ENCODE measurements at places on chromosomes 2 and 18.

GRCh38 chr2:16726147-16726546, 60.5 kb upstream of the CYRIA start:
- no peak overlapping the region for H3K4me3 ChIP-seq
- H3K27ac ChIP-seq = no peak overlapping the region
- no peaks in the 10 kb centered on the region for H3K36me3 ChIP-seq
- DNase-seq = no peak
- no peaks in the 10 kb centered on the region for H3K4me1 ChIP-seq
- H3K27me3 ChIP-seq = no peaks in the 10 kb centered on the region

GRCh38 chr2:227864161-227864756, 7.2 kb upstream of the DAW1 start:
- H3K4me1 ChIP-seq = peaks cover 5% of the 10 kb centered on the region
- H3K36me3 ChIP-seq = no peaks in the 10 kb centered on the region
- H3K4me3 ChIP-seq = no peak overlapping the region
- H3K27ac ChIP-seq = no peak overlapping the region

GRCh38 chr18:79816981-79817606, 19.4 kb downstream of the KCNG2 start:
- no peak overlapping the region for H3K27ac ChIP-seq
- DNase-seq = peak; percentile 20
- H3K36me3 ChIP-seq = no peaks in the 10 kb centered on the region
- peaks cover 6% of the 10 kb centered on the region for H3K27me3 ChIP-seq
- no peaks in the 10 kb centered on the region for H3K4me1 ChIP-seq

DNA sequence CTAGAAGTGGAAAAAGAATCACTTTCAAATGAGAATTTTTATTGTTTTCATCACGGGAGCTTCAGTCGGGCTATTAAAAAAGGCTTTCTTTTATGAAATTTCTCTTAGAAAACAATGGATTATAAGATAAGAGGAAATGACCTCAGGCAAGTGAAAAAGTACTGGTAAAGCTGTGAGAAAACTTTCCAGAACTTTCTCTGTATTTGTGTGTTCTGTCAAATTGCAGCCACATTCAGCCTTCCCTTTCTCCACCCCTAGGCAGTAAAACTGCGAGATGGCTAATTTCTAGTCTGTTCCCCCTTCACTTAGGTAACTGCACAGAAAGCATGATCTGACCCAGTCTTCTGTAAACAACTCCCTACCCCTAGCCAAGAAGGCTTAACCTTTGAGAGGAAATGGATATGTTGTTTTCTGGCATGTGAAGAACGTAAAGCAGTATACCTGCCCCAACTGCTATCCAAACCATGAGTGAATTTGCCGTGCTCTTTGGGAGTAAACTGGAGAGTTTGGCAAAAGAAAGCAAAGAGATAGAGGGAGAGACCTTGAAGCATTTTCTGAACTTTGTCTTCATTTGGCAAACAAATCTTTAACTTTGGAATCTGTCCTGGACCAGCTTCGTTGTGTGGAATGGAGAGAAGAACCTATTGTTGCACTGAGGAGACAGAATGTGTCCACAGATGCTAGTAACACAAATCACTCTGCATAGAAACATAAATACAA, 105.4 kb downstream of the ETAA1 start:
- no peak for DNase-seq
- no peaks in the 10 kb centered on the region for H3K27me3 ChIP-seq
- H3K4me3 ChIP-seq = no peak overlapping the region
- no peaks in the 10 kb centered on the region for H3K36me3 ChIP-seq

DNA sequence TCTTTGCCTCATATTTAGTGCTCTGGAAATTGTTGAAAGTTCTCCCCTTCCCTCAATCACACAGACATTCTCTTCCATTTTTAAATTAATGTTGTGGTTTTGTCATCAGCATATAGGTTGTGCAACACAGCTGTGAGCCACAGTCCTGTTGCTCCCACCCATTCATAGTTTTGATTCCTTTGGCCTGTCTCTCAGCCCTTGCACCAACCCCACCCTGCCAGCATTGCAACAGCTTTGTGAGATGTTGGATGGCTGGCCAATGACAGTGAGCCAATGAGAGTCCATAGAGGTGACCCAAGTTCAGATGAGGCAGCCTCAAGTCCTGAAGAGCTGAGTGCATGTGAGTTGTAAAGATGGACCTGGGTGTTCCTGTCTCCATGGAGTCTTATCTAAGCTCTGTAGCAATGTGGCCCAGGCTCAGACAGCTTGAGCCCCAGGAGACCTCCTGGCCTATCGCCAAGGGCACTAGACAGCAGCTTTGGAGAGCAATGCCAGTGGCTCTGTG, 775.5 kb downstream of the RNF144A start:
- H3K27me3 ChIP-seq = no peaks in the 10 kb centered on the region
- no peaks in the 10 kb centered on the region for H3K36me3 ChIP-seq
- no peak overlapping the region for H3K4me3 ChIP-seq

DNA sequence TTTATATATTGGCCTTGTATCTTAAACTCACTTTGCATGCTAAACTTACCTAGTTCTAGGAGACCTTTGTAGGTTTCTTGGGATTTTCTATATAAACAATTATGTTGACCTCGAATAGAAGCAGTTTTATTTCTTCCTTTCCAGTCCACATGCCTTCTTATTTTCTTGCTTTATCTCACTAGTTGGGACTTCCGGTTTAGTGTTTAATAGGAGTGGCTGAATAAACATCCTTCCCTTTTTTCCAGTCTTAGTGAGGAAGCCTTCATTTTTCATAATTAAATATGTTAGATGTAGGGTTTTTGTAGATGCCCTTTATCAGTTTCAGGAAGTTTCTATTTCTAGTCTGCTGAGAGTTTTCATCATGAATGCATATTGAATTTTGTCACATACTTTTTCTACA, 347.3 kb upstream of the HNRNPA3 start:
- no peaks in the 10 kb centered on the region for H3K27me3 ChIP-seq
- no peaks in the 10 kb centered on the region for H3K4me1 ChIP-seq
- H3K36me3 ChIP-seq = no peaks in the 10 kb centered on the region
- H3K4me3 ChIP-seq = no peak overlapping the region
- H3K27ac ChIP-seq = no peak overlapping the region
- no peak for DNase-seq

GRCh38 chr2:20496942-20497341, 50.1 kb downstream of the RHOB start:
- H3K27me3 ChIP-seq = no peaks in the 10 kb centered on the region
- H3K36me3 ChIP-seq = no peaks in the 10 kb centered on the region

- H3K27me3 ChIP-seq = peaks cover 4% of the 10 kb centered on the region
- no peaks in the 10 kb centered on the region for H3K36me3 ChIP-seq
- peaks cover 6% of the 10 kb centered on the region for H3K4me1 ChIP-seq
- DNase-seq = no peak
These were observed 84.9 kb downstream of the MALT1 start for GRCh38 chr18:58756148-58756547.

GRCh38 chr2:168734199-168734760, 68.2 kb upstream of the NOSTRIN start:
- peaks cover 4% of the 10 kb centered on the region for H3K4me1 ChIP-seq
- DNase-seq = no peak
- no peak overlapping the region for H3K4me3 ChIP-seq

DNA sequence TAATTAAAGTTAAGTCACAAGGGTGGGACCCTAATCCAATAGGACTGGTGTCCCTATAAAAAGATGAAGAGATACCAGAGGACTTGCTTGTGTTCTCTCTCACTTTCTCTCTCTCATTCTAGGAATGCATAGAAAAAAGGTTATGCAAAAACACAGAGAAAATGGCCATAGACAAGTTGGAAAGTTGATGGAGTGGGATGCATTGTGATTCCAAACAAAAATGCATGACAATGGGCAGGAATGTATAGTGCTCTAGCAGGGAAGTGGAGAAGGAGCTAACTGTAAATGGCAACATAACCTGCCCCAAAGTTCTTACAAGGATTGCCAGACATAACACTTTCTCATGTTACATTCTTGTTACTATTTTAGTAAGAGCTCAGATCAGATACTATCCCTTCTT, 301.6 kb upstream of the LRATD1 start:
- H3K27ac ChIP-seq = no peak overlapping the region
- H3K27me3 ChIP-seq = no peaks in the 10 kb centered on the region
- DNase-seq = no peak
- no peaks in the 10 kb centered on the region for H3K4me1 ChIP-seq

- no peaks in the 10 kb centered on the region for H3K4me1 ChIP-seq
- no peak overlapping the region for H3K4me3 ChIP-seq
- H3K27me3 ChIP-seq = no peaks in the 10 kb centered on the region
- H3K27ac ChIP-seq = no peak overlapping the region
These were observed 86.9 kb downstream of the LRRC30 start for GRCh38 chr18:7317804-7318231.

- peak; percentile 90 for DNase-seq
- no peak overlapping the region for H3K27ac ChIP-seq
- H3K4me3 ChIP-seq = no peak overlapping the region
- no peaks in the 10 kb centered on the region for H3K36me3 ChIP-seq
- no peaks in the 10 kb centered on the region for H3K27me3 ChIP-seq
These were observed 63.4 kb downstream of the ZCCHC2 start for GRCh38 chr18:62586151-62586774.

DNA sequence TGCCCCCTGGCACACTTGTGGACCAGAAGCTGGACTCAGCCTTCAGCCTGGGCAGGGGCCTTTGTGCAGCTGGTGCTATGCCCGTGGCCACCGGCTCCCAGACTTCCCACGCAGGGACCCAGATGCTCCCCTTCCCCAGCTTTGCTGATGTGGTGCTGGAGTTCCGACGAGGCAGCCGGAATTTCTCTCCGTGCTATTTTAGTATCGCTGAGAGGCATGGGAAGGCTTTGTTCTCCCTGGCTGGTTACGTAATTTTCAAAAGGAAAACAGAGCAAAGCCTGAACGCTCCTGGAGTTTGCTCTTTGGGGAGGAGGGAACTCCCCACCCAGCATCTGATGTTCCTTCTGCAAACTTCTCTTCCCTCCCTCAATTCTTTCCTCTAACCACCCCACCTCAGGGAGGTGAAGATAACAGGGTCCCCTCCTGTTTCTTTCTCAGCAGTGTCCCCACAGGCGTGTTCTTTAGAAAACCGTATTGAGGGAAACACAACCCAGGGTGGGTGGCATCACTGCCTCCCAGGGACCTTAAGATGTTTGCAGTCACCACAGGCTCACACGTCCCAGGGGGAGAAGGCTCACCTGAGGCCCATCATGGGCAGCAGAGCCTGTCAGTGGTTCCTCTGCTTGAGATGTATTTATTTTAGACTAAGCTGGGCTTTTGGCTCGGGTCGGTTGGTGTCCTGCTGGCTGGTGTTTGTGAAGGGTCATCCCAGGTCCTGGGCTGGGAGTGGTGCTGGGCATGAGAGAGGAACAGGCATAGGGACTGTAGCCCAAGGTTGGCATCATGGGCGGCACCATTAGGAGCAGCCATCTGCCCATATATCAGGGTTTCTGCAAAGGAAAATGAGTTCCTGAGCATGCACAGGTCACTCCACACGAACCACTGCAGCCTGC, 95.0 kb downstream of the MAPK4 start:
- H3K4me1 ChIP-seq = no peaks in the 10 kb centered on the region
- H3K27me3 ChIP-seq = no peaks in the 10 kb centered on the region
- no peak for DNase-seq

DNA sequence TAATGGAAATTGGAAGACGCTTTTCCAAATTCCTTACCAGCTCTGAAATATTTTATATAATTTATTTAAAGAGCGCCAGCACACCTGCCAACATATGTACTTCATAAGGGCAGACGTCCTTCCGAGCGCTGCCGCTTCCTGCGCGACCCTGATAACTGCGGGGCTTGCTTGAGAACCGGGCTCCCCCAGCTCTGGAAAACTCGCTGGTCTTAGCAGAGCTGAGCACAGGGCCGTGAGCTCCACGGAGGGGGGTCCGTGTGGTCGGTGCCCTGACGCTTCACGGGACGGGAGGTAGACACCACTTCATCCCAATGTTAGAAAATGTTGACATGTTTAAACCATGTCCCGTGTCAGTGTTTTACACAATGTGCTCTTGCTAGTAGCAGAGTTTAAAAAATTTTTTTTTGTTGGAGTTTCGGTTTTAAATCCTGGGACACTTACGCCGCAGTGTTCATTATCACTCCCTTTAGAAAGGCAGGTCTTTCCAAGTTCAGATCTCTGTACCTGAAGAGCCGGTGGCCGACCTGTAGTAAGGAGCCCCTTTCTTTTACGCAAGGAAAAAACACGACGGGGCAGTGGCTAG, 1.6 kb downstream of the NFATC1 start:
- H3K27me3 ChIP-seq = peaks cover 55% of the 10 kb centered on the region
- no peaks in the 10 kb centered on the region for H3K4me1 ChIP-seq
- DNase-seq = no peak
- H3K36me3 ChIP-seq = no peaks in the 10 kb centered on the region
- H3K27ac ChIP-seq = no peak overlapping the region

DNA sequence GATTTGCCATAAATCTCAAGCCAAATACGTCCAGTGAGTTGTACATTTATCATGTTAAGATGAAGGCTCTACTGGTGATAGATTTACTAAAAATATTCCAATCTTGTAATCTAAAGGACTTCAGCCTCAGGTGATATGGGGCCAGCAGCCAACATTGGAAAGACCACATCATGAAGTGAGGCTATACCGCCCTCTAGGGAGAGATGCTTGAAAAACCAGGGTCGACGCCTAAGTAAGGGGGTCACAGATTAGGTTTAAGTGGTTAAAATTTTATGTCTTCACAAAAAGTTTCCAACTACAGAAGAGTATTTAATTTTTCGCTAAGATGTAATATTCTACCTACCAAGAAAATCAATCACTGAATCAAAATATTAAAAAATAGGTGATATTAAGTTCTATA, 33.3 kb downstream of the DOCK10 start:
- H3K27me3 ChIP-seq = no peaks in the 10 kb centered on the region
- no peak overlapping the region for H3K4me3 ChIP-seq
- peak; percentile 76 for DNase-seq
- peaks cover 3% of the 10 kb centered on the region for H3K4me1 ChIP-seq
- H3K36me3 ChIP-seq = no peaks in the 10 kb centered on the region

GRCh38 chr2:230502593-230502992, 86.6 kb downstream of the SP100 start:
- no peaks in the 10 kb centered on the region for H3K27me3 ChIP-seq
- no peak overlapping the region for H3K4me3 ChIP-seq
- no peaks in the 10 kb centered on the region for H3K4me1 ChIP-seq
- DNase-seq = no peak
- H3K27ac ChIP-seq = no peak overlapping the region
- no peaks in the 10 kb centered on the region for H3K36me3 ChIP-seq

DNA sequence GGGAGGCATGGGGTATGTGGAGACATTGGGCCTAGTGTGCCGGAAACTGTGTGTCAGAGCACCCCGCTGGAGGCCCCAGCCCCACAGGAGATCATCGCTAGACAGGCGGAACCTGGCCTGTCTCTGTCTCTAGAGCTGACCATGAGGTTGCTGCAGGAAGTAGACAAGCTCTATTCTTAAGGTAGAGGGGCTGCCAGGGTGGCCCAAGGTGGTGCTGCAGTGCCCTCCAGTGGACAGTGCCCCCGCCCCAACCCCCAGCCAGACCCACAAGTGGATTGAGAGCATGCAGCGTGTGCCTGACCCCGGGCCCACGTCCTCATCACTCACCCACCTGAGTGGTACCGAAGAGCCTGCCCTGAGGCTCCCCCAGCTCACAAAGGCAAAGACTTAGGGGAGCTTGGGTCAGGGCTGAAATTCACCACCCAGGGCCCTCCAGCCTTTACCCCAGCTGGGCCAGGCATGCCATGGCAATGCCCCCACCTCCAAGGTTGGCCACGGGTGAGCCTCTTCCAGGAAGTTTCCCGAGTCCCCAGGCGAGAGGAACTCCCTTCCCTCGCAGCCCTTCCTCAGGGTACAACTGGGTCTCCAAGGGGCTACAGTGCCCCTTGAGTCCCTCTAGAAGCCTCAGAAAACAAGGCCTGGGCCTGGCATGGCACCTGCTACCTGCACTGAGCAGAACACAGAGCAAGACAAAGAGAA, 155.0 kb downstream of the TTC32 start:
- H3K27me3 ChIP-seq = no peaks in the 10 kb centered on the region
- peak; percentile 92 for DNase-seq
- no peak overlapping the region for H3K4me3 ChIP-seq
- H3K36me3 ChIP-seq = no peaks in the 10 kb centered on the region

- H3K27me3 ChIP-seq = no peaks in the 10 kb centered on the region
- H3K4me3 ChIP-seq = peak overlapping the region; percentile 81
- H3K4me1 ChIP-seq = peaks cover 4% of the 10 kb centered on the region
- no peak for DNase-seq
These were observed 684 bp upstream of the ARPC2 start for GRCh38 chr2:218216336-218216673.
